Mesothelial cell of epicardium (in vitro differentiated cells): ENCODE measurements at places on chromosomes 7 and 10. TPM values are rescaled to one million over a fixed set of nuclear protein-coding genes. Genes with fewer than 3 reads are reported as not detected.

Gene UPF2
- total RNA-seq: 25.4 to 26.8 TPM (median 26.4 TPM) in 3 replicates

DNA sequence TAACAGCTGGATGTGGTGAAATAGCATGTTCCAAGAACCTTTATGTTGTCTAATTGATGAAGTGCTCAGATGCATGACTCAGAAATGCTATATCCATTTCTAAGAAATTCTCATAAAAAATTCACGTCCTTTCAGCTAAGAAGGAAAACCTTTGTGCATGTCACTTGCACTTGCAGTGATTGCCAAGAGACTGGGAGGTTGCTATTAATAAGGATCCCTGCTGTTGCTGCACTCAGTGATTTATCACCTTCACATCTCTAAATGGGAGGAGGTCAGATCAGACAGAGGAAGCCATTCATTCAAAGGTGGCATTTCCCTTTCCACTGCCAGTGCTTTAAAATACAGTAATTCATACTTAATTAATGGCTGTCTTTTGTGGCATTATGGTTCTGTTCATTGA is 89.5 kb downstream of the THSD7A start:
- H3K27me3 ChIP-seq: peaks cover 2% of the 10 kb centered on the region
- peaks cover 4% of the 10 kb centered on the region for H3K36me3 ChIP-seq
- DNase-seq: no peak
- H3K4me3 ChIP-seq: no peak overlapping the region

DNA sequence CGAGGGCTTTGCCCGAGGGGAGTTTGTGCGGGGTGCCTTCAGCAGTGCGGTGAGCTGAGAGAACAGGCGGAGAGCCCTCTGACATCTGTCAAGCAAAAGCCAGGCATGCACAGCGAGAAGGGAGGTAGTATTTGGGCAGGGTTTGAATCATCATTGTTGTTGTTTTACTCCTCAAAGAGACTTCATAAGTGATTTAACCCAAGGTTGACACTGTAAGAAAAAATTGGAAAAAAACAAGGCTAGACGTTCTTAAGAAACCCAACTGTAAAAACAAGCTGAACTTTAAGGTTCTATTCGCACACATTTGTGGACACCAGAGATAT is 1.3 kb downstream of the ADAM22 start:
- no peak for DNase-seq
- H3K4me3 ChIP-seq: peak overlapping the region; percentile 89
- peaks cover 10% of the 10 kb centered on the region for H3K4me1 ChIP-seq
- H3K36me3 ChIP-seq: no peaks in the 10 kb centered on the region
- no peak overlapping the region for H3K27ac ChIP-seq

- peaks cover 1% of the 10 kb centered on the region for H3K36me3 ChIP-seq
- H3K4me3 ChIP-seq: no peak overlapping the region
- peaks cover 4% of the 10 kb centered on the region for H3K4me1 ChIP-seq
- H3K27me3 ChIP-seq: peaks cover 8% of the 10 kb centered on the region
- no peak for DNase-seq
Measured at GRCh38 chr10:11036424-11037011, 18.8 kb downstream of the CELF2 start.

DNA sequence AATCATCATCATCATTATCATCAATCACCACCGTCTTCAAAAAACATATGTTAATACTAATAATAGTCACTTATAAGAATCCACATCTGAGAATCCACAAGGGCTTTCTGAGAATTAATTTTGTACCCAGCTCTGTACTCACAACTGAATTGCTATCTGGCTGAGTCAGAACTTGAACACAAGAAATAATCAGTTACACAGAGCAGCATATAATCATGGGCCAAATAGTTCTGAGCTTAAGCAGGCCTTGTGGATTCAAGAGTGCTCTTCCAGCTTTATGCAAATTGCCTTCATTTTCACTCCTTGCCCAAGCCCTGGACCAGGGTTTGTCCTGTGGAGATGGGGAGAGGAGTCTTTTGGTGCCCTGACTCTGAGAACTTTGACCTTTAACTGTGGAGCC is 304.5 kb downstream of the ZNF248 start:
- H3K27me3 ChIP-seq: no peaks in the 10 kb centered on the region
- H3K36me3 ChIP-seq: no peaks in the 10 kb centered on the region
- H3K4me3 ChIP-seq: no peak overlapping the region

DNA sequence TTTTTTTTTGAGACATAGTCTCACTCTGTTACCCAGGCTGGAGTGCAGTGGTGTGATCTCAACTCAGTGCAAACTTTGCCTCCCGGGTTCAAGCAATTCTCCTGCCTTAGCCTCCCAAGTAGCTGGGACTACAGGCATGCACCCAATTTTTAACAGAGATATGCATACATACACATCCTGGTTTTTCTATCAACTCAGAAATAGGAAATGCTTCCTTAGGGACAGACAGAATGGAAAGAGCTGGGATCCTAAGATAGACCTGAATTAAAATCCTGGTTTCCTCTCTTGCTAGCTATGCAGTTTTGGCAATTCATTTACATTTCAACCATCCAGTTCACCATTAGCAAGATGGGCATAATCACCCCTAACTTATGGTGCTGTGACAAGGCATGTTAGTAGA is 347.5 kb downstream of the GPAM start:
- peaks cover 9% of the 10 kb centered on the region for H3K27me3 ChIP-seq
- no peaks in the 10 kb centered on the region for H3K36me3 ChIP-seq
- peaks cover under 1% of the 10 kb centered on the region for H3K4me1 ChIP-seq

- no peak overlapping the region for H3K4me3 ChIP-seq
- H3K27ac ChIP-seq: no peak overlapping the region
- DNase-seq: no peak
- H3K36me3 ChIP-seq: no peaks in the 10 kb centered on the region
Measured at GRCh38 chr10:116696919-116697318, 45.4 kb downstream of the HSPA12A start.

DNA sequence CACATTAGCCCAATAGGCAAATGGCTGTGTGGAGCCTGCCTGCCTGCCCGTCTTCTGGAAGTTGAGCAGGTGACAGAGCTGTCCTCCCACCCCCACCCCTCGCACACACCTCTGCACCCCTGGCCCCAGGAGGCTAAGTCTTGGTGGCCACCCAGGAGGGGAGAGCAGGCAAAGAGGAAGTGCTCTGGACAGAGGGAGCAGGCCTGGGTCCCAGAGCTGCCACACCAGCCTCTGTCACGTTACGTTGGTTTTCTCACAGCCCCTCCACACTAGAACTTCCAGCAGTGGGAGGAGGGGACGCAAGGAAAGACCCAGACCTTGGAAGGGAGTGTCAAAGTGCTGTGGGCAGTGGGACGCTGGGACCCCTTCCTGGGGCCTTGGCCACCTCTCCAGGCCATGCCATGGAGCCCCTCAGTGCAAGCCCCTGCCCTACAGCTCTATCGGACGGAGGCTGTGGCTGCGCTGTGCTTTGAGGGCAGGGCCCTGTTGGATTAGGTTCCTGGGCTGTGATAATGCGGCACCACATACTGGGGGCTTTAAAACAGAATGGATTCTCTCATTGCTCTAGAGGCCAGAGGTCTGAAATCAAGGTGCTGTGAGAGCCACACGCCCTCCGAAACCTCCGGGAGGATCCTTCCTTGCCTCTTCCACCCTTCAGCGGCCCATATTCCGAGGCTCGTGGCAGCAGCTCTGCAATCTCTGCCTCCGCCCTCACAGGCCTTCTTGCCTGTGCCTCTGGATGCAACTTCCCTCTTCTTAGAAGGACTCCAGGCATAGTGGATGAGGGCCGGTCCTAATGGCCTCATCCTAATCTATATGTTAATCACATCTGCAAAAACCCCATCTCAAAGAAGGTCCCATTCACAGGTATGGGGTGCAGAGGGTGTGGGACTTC is 9.9 kb downstream of the PRKAG2 start:
- peaks cover 36% of the 10 kb centered on the region for H3K27me3 ChIP-seq
- no peak overlapping the region for H3K4me3 ChIP-seq
- no peaks in the 10 kb centered on the region for H3K36me3 ChIP-seq

DNA sequence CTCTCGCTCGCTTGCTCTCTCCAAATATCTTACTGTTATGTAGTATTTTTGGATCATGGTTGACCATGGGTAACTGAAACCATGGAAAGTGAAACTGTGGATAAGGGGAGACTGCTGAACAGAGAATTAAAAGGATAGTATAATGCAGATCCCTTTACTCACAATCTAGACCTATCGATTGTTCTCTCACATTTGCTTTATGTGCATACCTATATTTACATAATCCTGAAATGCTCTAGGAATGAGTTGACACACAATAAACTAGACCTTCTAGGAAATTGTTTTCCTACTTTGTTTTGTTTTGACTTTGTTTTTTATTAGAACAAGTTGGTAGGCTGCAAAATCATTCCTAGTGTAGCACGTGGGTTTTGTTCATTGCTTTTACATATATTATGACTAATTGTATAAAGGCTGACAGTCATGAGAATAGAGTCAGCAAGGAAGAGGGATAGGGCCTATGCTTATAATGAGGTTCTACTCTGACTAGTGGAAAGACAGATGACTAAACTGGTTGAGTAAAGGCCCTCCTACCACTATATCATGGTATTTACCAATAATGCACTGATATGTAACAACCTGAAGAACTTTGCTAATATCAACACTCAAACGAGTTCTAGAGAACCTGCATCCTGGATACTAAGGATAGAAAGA is 175.3 kb upstream of the TARP start:
- no peak overlapping the region for H3K4me3 ChIP-seq
- H3K4me1 ChIP-seq: peaks cover 1% of the 10 kb centered on the region
- H3K36me3 ChIP-seq: no peaks in the 10 kb centered on the region
- H3K27me3 ChIP-seq: peaks cover 26% of the 10 kb centered on the region
- H3K27ac ChIP-seq: no peak overlapping the region

- no peak for DNase-seq
- H3K4me3 ChIP-seq: peak overlapping the region; percentile 72
- H3K4me1 ChIP-seq: peaks cover 24% of the 10 kb centered on the region
- peak overlapping the region; percentile 78 for H3K27ac ChIP-seq
Measured at GRCh38 chr7:7567898-7568531, 1.3 kb downstream of the MIOS start.

- peaks cover 10% of the 10 kb centered on the region for H3K36me3 ChIP-seq
- H3K27me3 ChIP-seq: no peaks in the 10 kb centered on the region
- no peak overlapping the region for H3K27ac ChIP-seq
Measured at GRCh38 chr10:118710487-118710886, 44.3 kb downstream of the CACUL1 start.

GRCh38 chr10:61779950-61780659 is 117.4 kb downstream of the CABCOCO1 start:
- H3K27ac ChIP-seq: no peak overlapping the region
- DNase-seq: no peak
- no peaks in the 10 kb centered on the region for H3K27me3 ChIP-seq

GRCh38 chr7:39898867-39899266 is 51.2 kb upstream of the CDK13 start:
- no peak overlapping the region for H3K27ac ChIP-seq
- H3K4me3 ChIP-seq: no peak overlapping the region
- no peaks in the 10 kb centered on the region for H3K36me3 ChIP-seq
- peaks cover 5% of the 10 kb centered on the region for H3K4me1 ChIP-seq
- H3K27me3 ChIP-seq: peaks cover 7% of the 10 kb centered on the region

- peak overlapping the region; percentile 33 for H3K27ac ChIP-seq
- no peak for DNase-seq
- no peak overlapping the region for H3K4me3 ChIP-seq
- H3K27me3 ChIP-seq: no peaks in the 10 kb centered on the region
Measured at GRCh38 chr10:88227342-88228018, 355.6 kb downstream of the RNLS start.

- peaks cover 8% of the 10 kb centered on the region for H3K4me1 ChIP-seq
- no peak overlapping the region for H3K4me3 ChIP-seq
- H3K36me3 ChIP-seq: no peaks in the 10 kb centered on the region
- no peak overlapping the region for H3K27ac ChIP-seq
- peaks cover 20% of the 10 kb centered on the region for H3K27me3 ChIP-seq
Measured at GRCh38 chr10:131141207-131141606, 170.3 kb downstream of the TCERG1L start.

DNA sequence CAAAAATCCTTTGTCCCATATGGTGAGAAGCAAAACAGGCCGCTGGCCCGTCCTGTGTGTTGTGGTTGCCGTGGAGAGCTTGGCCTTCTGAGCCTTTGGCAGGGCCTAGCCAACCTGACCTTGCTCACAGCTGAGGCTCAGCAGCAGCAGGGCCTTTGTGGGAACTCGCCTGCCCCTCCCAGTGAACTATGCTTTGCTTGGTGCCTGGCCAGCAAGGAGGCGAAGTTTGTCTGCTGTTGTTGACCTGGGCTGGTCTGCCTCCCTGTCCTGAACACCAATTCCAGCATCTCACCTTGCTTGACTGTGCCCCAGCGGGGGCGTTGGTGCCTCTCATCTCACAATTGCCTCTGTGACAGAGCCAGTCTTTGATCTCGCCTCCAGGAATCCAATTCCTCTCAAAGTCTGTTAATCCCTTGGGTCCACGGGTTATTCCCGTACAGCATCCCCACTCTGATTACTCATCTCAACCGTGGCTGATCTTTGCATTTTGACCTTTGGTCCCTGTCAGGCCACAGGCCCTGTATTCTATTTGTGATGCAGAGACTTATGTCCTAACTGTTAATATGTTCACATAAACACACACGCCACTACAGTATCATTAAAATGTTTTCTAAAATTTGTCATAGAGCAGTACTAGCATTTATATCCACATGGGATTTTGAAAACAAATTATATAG is 22.6 kb downstream of the EPDR1 start:
- H3K27me3 ChIP-seq: no peaks in the 10 kb centered on the region
- no peaks in the 10 kb centered on the region for H3K36me3 ChIP-seq
- DNase-seq: no peak
- H3K4me1 ChIP-seq: peaks cover 19% of the 10 kb centered on the region

GRCh38 chr7:139661043-139661440 is 116.8 kb downstream of the HIPK2 start:
- H3K27me3 ChIP-seq: no peaks in the 10 kb centered on the region
- no peak overlapping the region for H3K4me3 ChIP-seq
- H3K36me3 ChIP-seq: peaks cover 5% of the 10 kb centered on the region
- H3K27ac ChIP-seq: peak overlapping the region; percentile 75
- DNase-seq: no peak

DNA sequence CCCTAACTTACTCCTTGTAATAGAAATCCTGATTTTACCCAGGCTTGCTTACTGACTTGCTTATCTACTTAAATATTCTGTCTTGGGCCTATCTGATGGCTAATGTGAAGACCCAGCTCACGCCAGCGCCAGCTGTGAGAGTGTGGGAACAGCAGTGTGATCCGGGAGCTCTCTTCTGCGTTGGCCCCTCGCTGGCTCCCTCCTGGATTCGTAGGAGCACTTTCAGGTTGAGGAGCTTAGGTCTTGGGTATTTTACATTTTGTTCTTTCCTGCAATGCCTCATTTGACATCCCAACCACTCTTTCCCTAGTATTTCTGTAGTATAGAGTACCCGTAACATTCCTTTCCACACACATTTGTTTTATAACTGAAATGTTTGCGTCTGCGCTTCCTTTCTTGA is 51.7 kb downstream of the CREM start:
- peaks cover 5% of the 10 kb centered on the region for H3K4me1 ChIP-seq
- H3K36me3 ChIP-seq: peaks cover 10% of the 10 kb centered on the region
- H3K27me3 ChIP-seq: no peaks in the 10 kb centered on the region
- peak overlapping the region; percentile 36 for H3K27ac ChIP-seq
- DNase-seq: no peak
- H3K4me3 ChIP-seq: no peak overlapping the region

DNA sequence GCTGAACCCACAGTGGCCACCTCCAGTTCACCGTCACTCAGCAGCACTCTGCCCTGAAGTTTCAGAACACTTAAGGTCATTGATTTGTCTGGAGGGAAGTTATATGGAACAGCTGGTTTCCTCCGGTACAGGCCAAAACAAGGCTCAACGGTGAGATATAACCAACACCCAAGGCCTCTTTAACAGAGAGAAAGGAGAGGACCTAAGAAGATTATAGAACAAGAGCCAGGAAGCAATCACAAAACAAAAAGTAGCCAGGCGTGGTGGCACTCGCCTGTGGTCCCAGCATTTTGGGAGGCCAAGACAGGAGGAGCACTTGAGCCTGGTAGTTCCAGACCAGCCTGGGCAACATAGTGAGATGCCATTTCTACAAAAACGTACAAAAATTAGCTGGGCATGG is 290.7 kb downstream of the SKIDA1 start:
- H3K27me3 ChIP-seq: no peaks in the 10 kb centered on the region
- no peak for DNase-seq
- H3K36me3 ChIP-seq: peaks cover 5% of the 10 kb centered on the region
- H3K27ac ChIP-seq: no peak overlapping the region
- peaks cover 8% of the 10 kb centered on the region for H3K4me1 ChIP-seq
